Fibroblast of gingiva (primary cell): ENCODE measurements at places on chromosomes 1 and 21.

DNA sequence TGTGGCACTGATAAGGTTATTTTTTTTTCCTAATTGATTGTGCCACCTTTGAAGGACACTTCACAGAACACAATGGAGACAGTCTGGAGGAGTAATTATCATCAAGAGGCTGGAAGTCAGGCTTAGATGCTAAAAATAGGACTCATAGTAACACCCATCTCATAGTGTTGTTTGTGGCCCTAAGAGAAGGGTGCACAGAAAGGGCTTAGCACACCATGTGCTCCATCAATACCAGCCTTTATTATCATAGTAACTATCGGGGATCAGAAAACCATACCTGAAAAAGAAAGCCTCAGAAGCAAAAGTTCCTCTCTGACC, 11.9 kb downstream of the NIPAL3 start:
- no peak for DNase-seq

GRCh38 chr1:193222056-193222615, 35.7 kb upstream of the B3GALT2 start:
- DNase-seq = no peak

DNA sequence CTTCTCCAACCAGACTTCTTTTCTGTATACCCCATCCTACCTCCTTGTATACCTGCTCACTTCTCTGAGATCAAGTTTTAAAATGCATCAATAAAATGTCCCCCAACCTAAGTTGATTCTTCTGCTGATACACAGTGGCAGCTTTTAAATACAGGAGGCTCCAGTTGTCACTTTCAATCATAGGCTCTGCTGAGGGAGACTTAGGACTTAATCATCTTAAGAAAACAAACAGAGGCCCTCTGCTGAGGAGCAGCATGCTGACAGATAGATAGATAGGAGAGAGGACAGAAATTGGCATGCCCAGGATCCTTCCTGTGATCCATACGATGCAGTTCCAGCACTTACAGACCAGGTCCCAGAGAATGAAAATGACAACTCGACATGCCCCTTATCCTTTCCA, 311.0 kb upstream of the PROX1 start:
- DNase-seq = no peak

- DNase-seq = peak; percentile 66
Observed at GRCh38 chr1:93353286-93353685, 7.6 kb downstream of the DR1 start.

DNA sequence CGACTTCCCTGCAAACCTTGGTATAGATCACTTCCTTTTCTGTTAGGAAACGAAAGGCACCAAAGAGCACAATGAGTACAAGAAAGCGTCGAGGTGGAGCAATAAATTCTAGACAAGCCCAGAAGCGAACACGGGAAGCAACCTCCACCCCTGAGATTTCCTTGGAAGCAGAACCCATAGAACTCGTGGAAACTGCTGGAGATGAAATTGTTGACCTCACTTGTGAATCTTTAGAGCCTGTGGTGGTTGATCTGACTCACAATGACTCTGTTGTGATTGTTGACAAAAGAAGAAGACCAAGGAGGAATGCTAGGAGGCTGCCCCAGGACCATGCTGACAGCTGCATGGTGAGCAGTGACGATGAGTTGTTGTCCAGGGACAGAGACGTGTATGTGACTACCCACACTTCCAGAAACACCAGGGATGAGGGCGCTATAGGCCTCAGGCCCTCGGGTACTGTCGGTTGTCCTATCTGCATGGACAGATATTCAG, 18.5 kb downstream of the FAM89A start:
- no peak for DNase-seq

DNA sequence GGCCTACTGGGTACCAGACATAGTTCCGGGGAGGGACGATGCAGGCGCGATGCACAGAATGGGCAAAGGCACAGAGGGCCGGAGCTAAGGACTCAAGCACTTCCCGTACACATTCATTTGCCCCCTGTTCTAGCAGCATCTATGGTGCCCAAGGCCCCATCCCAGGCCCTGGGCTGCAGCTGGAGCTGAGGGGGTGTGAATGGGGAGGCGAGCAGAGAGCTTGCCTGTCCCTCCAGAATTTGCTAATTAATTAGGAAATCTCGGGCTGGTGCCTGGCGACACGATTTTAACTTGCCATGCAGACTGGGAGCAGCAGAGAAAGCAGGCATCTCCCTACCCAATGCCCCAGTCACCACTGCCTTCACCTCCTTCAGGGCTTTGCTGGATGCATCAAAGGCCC, 35.9 kb downstream of the EPHA2 start:
- no peak for DNase-seq

DNA sequence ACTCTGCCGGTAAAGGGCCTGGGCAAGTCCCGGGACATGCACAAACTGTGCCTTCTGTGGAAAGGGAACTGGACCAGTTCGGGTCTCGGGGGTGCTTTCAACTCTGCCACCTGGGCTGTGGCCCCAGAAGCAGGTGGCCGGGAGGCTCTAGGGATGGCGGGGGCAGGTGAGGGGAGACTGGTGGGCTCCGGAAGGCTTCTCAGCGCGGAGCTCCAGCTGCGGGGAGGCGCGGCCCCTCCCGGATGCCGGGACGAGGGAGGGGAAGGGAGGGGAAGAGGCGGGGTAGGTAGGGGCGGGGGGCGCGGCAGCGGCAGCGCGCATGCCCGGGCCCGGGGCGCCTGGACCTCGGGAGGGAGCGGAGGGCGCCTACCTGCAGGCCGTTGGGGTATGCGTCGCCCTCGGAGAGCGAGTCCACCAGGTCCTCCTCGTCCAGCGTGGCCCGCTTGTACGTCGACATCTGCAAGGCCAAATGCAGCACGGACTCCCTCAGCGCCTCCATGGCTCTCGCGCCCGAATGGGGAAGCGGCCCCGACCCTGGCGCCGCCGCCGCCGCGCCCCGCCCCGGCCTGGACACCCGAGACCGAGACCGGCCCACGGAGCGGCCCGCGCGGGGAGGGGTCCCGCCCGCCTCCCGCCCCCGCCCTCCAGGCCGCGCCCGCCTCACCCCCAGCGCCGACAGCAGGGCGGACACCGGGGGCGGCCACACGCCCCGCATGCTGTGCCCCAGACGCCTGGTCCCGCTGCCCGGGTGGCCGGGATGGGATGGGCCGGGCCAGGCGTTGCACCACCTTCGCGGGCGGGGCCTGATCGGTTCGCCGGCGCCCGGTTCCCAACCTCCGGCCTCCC, at the start of gene ECE1:
Gene ECE1, minus strand, starts transcription at position 764 of the 846 bp plus-strand sequence. Its CDS starts 49 bp downstream, at position 715.
- DNase-seq = peak; percentile 34

- DNase-seq = no peak
Observed at GRCh38 chr1:68181165-68181556, 51.2 kb downstream of the WLS start.

DNA sequence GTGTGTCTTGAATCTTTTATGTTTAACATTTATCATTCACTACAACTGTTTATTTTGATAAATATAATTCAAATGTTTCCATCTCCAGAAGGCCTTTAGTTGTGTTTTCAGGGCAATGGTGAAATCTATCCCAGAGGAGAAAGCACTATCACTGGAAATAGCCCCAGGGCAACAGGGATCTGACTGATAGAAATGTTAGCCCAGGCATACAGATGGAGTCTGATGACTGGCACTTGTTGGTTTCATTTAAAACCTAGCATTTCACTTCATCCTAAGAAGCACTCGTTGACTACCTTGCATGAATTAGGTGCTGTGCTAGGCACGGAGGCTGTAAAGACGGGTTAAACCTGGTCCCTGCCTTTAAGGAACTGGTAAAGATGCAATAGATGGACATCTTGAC, 103.1 kb downstream of the C1orf21 start:
- DNase-seq = no peak

DNA sequence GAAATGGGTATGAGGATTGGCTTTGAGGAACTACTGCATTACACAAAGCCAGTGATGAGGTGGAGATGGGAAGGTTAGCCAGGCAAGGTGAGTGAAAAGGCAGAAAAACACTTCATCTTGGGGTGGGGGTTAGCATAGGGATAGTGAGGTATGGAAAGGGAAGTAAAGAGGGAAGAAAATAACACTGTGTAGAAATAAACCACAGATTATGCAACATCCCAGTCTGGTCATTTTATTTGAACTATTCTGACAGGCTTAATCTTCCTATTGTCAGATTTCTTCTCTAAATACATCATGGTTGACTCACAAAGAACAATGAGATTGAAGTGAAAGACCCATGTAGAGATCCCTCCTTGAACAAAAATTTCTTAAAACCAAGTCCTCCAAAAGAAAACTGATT, 640.2 kb downstream of the PTPRC start:
- DNase-seq = no peak

DNA sequence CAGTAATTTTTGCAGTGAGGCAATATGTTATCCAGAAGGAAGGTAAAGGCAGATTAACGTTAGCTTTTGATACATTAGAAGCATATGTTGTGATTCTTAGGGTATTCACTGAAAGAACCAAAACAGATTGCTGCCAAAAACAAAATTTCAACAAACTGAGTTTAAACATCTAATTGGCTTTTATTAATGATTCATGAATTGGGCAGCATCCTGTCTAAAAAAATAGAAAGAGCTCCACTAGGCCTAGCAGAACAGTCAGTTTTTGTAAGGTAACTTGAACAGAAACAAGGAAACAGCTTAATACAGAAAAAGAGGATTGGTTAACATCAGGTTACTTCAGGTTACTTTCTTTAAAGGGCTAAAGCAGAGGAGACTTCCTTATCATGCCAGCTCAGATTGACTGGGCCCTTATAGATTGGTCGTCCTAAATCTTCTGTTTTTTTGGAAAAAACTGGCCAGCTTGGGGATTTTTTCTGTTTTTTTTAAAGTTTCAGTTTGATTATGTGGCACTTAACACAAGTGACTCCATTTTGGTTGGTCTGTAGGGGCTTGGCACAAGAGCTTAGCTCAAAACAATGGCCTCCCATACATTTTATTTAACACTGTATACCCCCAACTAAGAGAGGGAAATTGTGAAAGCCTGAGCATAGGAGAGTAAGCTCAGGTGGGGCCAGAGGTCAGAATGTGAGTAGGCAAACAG, 36.8 kb upstream of the GALNT2 start:
- no peak for DNase-seq

- DNase-seq = no peak
Observed at GRCh38 chr1:180456191-180456590, 46.2 kb downstream of the ACBD6 start.

DNA sequence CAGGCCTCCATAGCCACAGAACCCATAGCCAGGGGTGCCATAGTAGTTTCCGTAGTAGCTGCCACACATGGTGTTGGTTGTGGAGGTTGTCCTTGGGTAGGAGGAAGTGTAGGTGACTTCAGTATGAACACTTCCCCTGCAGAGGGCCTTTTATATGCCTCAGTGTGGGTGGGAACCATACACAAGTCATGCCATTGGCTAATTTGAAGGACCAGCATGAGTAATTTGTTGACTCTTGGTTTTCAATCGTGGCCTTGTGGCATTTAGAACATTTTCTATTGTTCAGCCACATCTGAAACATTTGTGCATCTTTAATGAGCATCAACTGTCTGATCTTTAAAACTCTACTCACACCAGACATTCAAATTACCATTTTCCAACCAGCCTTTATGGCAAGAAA, at the start of gene KRTAP6-1:
Gene KRTAP6-1, minus strand, starts transcription at position 95 of the 400 bp plus-strand sequence. Its CDS starts 26 bp downstream, at position 69.
- DNase-seq = no peak

- no peak for DNase-seq
Observed at GRCh38 chr21:32560896-32561295, 24.4 kb downstream of the TCP10L start.
